ENCODE measurements at places on chromosomes 12 and 14.

GRCh38 chr12:93468008-93468371 lies 676 bp downstream of the MRPL42 start:
- DNase-seq = no peak

DNA sequence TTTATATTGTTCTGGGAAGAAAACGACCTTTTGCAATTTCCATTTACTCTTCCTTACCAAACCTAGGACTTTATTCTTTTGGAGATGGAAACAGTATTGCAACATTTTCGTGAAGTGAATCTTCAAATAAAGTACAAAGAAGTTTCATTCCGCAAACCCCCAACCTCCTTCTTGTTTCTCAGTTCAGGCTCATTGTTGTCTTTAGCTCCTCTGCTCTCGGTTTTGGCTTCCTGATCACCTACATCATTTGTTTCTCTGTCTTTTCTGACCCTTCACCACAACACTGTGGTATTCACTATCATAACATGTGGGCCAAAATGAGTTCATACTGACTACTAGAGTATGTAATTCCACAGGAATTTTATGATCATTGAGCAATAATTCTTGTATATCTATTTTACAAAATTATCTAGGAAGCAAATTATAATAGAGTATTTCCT lies 266.8 kb downstream of the ADAMTS20 start:
- DNase-seq = no peak

- DNase-seq = no peak
These were observed 153.0 kb downstream of the KIF26A start for GRCh38 chr14:104291123-104292000.

DNA sequence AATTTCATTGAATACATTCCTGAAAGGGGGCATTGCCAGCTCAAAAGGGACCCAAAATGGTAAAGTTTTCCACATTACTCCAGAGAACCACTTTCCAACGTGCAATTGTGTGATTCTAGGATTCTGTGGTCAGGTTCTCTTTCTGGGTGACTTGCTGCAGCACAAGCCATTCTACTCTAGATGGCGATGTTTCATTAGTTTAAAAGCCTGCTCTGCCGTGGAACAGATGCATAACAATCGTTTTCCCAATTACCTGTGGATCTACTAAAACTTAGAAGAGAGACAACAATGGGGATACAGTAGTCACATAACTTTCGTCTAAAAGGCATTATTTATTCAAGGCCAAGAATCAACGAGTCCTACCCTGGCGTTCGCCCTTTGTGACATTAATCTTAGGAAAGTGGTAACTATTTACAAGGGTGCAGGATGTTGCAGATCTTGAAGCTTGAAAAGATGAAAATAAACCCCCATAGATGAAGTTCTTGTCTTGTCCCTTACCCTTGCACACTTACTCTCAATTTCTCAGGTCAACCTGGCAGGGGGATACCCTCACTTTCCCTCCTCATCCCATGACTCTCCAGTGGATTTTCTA lies 400.9 kb downstream of the SNAPC1 start:
- DNase-seq = no peak

DNA sequence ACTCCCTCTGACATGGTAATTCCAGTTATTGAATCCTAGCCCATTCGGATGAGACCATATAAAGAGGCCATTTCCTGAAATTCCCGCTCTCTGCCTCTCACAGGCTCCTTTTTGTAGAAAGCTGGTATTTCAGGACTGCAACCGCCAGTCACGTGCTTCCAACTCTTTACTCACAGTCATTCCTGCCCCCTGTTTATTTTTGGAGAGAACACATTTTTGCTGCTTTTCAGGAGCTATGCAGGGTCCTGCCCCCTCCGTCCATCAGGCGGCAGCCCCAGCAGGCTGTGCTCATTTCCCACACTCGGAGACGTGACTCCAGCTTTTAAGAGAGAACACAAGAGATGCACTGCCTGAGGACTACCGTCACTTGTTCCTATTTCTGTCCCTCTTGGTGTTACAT lies 26.8 kb downstream of the IFT43 start:
- no peak for DNase-seq

GRCh38 chr12:105433804-105434203 lies 103.3 kb downstream of the C12orf75 start:
- DNase-seq = no peak

GRCh38 chr14:64935508-64935907 lies 7.0 kb downstream of the GPX2 start:
- DNase-seq = no peak

GRCh38 chr12:54725233-54725843 lies 77.2 kb upstream of the DCD start:
- no peak for DNase-seq

DNA sequence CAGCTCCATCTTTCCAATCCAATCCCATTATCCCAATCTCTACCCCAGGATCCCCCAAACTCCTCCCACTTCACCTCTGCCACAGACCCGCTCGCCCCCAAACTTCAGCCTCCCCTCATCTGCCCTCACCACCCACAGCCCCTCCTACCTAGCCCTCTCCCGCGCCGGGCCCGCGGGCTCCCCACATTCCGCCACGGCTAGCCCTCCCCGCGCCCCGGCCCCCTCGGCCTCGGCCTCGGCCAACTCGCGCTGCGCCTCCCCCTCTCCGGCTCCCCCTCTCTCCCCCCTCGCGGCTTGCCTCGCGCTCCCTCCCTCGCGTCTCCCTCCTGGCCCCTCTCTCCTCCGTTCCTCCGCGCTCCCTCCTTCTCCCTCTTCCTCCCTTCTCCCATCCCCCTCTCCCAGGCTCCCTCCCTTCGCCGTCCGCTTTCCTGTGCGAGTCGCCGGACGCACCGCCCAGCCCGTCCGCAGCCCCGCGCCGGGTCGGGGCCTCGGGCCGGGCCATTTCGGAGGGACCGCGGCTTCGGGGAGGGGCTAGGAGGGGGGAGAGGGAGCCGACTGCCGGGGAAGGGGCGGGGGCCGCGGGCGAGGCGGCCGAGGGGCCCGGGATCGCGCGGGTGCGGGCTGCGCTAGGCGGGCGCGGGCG lies at the start of gene ATN1:
ATN1 (plus strand) TSS at position 581 of the 643 bp plus-strand sequence. CDS start 6,043 bp downstream, outside the sequence.
- DNase-seq = peak; percentile 56

GRCh38 chr14:65360144-65360784 lies 52.3 kb upstream of the FUT8 start:
- no peak for DNase-seq

DNA sequence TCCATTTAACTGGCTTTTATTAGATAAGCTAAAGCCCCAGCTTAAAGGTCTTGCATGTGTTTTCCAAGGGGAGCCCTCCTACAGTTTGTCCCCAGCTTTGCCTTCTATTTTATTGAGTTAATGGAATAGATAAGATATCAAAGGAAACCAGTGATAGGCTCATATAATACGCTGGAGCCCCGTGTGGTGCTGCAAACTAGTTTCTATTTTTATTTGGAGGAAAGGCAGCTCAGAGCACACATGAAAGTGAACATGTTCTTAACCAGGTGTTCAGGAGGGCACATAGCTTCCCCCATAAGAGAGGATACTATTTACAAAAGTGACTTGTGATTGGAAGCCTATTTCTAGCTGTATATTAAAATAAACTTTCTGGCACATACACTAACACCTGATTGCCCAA lies 251.7 kb downstream of the PDZRN4 start:
- no peak for DNase-seq

DNA sequence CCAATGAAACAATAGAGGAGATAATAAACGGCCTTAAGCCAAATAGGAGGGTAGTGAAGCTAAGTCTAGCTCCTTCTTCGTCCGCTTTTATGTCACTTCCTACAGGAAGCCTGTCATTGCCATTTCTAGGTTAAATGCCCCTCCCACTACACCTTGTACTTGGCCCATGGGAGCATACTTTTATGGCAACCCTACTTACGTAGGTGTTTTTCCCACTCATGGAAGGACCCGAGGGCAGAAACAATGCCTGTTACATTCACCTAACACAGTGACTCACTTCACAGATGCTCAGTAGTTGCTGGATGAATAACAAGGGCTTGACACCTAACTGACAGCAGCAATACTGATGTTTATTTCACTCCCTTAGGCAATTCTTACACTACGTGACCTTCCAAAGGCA lies 44.5 kb downstream of the ALKBH1 start:
- DNase-seq = no peak

DNA sequence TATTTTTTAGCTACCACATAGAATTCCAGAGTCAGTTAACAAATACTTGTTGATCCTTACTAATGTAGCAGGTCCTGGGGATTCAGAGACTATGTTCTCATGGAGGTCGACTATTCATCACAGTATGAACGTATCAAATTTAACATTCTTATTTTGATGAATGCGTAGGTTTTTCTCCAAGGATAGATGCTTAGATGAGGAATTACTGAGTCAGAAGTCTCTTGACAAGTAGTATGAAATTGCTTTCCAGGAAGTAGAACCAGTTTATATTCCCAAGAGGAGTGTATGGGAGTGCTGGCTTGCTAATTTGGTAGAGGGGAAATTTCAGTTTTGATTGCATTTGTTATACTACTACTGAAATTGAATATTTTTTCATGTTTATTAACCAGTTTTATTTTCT lies 42.8 kb upstream of the CRADD start:
- no peak for DNase-seq

GRCh38 chr14:31543969-31544799 lies 17.0 kb upstream of the NUBPL start:
- DNase-seq = no peak

DNA sequence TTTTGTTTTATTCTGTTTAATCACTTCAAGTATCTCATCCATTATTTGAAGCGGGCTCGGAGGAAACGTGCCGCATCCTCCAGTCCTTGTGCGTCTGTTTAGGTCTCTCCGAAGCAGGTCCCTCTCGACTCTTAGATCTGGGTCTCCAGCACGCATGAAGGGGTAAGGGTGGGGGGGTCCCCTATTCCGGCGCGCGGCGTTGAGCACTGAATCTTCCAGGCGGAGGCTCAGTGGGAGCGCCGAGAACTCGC lies 311 bp upstream of the LGR5 start:
- DNase-seq = peak; percentile 7

- DNase-seq = no peak
These were observed 339 bp downstream of the EDDM3B start for GRCh38 chr14:20768593-20768892.

- DNase-seq = no peak
These were observed 51.3 kb downstream of the CCDC85C start for GRCh38 chr14:99552572-99553216.

DNA sequence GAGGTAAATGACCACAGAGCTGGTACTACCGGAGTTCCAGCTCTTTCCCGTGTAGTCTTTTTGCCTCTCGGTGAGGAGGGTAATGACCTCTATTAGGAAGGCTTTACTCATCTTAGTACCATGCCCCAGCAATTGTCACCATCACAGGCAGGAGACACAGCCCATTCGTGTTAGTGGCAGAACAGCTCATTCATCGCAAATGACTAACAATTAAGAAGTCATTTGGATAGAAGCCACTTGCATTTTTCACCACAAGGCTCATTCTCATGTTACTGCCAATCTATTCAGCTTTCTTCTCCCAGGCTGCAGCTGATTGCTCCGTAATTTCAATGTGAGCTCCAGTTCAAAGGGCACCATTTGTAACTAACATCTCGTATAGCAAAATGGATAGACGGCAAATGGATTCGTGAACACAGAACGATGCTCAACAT lies 718.8 kb upstream of the TMEM132C start:
- no peak for DNase-seq

DNA sequence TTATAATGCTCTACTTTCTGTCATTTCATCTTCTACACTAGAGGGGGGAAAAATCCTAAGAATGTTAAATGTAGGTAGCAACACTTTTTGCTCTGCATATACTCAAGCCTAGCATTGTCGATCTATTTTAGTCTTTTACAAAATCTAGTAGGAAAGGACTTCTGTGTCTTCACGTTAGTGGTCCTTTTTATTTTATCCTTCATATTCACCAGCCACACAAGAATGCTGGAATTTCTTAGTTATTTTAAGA lies 253.0 kb upstream of the FLRT2 start:
- no peak for DNase-seq

DNA sequence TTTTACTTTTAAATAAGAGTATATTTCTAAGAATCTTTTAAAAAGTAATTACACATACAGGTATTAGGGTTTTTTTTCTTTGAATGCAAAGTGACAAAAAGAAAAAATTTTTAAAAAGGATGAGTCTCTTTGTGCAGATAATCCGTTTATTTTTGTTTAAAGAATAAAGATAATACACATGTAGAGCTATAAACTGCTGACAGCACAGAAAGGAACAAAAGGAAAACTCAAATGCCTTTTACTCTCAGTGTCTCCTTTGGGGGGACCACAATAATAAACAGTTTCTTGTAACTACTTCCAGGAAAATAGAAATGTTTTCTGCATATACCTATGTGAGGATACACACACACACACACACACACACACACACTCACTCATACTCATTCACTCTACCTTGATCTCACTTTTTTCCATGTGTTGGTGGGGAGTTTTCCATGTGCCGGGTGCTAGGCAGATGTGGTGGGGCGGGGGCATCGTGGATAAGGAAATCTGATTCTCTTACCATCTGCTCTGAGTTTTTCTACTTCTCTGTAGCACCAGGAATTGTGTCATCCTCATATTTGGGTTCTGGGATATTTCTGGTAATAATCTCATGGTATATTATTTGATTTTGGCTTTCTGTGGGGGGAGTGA lies 58.1 kb downstream of the KCTD10 start:
- DNase-seq = no peak

DNA sequence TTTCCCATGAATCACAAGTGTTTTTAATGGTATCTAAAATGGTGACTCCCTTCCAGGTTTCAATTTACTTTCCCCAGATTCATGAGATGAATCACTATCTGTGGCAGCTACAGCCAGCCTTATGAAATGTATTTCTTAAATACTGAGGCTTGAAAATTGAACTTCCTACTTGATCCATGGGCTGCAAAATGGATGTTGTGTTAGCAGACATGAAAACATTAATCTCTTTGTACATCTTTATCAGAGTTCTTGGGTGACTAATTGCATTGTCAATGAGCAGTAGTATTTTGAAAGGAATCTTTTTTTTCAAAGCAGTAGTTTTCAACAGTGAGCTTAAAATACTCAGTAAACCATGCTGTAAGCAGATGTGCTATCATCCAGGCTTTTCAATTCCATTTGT lies 250.8 kb downstream of the SLC6A15 start:
- no peak for DNase-seq

- DNase-seq = no peak
These were observed 4.7 kb upstream of the KRT7 start for GRCh38 chr12:52228366-52228765.

All from CD4-positive, alpha-beta T cell treated with Interleukin-6 for 4 hours (primary cell).